Common myeloid progenitor, CD34-positive (primary cell): ENCODE measurements at places on chromosomes 13 and 19.
A peak's percentile ranks its signal among the peaks of the same experiment; 100 is the strongest.

DNA sequence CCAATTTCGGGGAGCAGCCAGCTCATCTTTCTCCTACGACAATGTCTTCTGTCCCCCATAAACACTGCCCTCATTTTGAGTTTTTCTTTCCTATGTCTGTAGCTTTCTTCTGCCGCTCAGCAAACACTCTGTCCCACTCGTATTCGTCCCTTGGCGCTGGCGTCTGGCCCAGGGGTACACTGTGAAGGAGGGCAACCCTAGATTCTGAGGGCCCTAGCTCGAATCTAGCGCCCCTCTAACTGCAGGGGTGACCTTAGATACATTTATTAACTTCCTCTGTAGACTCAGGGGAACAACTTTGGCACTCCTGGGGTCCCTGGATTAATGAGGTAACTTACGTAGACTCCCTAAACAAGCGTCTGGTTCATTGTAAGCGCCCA, 677 bp upstream of the LRCH1 start:
- DNase-seq: no peak

GRCh38 chr13:77891041-77891440, 27.6 kb downstream of the EDNRB start:
- no peak for DNase-seq

GRCh38 chr13:98823442-98823841, 71.0 kb upstream of the SLC15A1 start:
- no peak for DNase-seq

DNA sequence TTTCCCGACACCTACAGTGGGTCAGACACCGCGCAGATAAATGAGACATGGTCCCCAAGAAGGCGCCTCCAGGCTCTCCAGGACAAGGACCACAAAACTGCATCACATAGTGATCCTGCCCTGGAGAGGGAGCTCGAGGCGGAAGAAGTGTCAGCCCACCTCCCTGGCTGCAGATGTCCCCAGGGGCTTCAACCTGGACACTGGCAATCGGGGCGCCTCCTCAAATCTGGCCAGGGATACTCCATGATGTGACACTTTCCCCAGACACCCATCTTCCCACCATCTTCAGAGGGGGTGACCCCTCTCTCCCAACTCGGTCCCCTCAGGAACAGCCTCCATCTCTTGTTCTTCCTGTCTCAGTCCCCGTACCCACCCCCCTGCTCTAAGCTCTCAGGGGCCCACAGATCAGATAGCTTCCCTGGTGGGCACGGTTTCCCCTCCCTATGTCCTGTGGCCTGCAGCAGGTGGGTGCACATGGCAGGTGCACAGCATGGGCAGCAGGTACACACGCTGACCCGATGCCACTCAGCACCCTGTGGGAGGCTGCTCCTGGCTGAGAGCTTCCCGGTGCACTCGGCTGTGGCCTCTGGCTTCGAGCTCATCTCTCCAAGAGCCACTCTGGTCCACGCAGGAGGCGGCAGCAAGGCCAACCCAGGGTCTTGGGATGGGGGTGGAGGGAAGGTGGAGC, 61.2 kb downstream of the PEPD start:
- no peak for DNase-seq

GRCh38 chr13:60411464-60411863, 14.4 kb downstream of the TDRD3 start:
- no peak for DNase-seq

- peak; percentile 41 for DNase-seq
Measured at GRCh38 chr19:14563989-14564651, 7.7 kb downstream of the NDUFB7 start.
